ENCODE measurements at places on chromosomes 5 and 9.

DNA sequence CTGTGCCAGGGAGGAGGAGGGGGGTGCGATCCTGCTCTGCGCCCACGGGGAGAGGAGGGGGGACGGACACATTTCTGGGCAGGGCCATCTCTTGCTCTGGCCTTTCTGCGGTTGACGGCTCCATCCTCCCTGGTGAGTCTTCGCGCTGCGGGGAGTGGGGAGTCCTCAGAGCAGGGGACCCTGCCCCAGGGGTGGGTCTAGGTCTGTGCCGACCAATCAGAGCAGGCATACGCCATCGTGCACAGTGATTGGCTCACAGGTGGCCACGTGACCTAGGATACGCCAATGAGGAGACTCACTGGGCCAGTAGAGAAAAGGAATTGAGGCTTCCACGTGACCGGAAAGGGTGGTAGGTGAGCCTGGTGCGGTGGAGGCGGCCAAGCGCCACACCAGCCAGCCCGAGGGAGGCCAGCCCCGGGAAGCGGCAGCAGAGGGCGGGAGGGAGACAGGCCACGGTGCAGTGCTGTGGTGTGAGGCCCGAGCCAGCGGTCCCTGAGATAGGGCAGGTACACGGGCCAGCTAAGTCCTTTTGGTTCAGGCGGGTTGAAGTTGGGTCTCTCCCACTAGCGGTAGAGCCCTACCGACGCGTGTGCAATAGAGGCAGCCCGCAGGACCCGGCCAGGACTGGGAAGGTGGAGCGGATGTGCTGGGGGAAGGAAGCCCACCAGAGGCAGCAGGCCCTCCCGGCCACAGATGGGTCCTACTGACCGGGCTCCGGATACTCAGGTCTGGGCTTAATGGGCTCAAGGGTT, 65.2 kb upstream of the RNF130 start:
- DNase-seq = no peak

- DNase-seq = no peak
Observed at GRCh38 chr5:74028406-74028805, 402.4 kb downstream of the ARHGEF28 start.

- DNase-seq = no peak
Observed at GRCh38 chr5:136036293-136036911, 7.6 kb downstream of the TGFBI start.

- DNase-seq = no peak
Observed at GRCh38 chr5:164115420-164115819, 610.0 kb downstream of the MAT2B start.

- no peak for DNase-seq
Observed at GRCh38 chr5:32753051-32753450, 41.9 kb downstream of the NPR3 start.

DNA sequence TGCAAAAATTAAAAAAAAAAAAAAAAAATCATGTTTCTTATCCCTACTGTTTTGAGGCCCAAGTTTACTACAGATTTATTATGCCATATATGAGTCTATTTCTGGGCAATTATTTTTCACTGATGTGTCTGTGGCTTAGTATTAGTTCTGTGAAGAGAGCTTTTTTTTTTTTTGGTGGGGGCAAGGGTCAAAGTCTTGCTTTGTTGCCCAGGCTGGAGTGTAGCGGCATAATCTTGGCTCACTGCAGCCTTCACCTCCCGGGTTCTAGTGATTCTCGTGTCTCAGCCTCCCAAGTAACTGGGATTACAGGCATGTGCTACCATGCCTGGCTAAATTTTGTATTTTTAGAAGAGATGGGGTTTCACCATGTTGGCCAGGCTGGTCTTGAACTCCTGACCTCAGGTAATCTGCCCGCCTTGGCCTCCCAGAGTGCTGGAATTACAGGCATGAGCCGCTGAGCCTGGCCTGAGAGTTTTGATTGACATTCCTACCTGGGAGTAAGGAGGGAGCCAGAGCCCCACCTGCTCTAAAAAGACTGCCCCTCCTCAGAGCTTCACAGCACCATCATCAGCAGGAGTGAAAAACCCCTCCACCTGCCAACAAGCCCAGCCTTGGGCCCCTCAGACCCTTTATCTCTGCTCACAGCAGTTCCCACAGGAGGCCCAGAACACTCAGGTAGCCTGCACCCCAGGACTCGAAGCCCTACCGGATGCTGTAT, 36.1 kb upstream of the JADE2 start:
- DNase-seq = no peak

- no peak for DNase-seq
Observed at GRCh38 chr9:105055917-105056316, 128.0 kb upstream of the ABCA1 start.

DNA sequence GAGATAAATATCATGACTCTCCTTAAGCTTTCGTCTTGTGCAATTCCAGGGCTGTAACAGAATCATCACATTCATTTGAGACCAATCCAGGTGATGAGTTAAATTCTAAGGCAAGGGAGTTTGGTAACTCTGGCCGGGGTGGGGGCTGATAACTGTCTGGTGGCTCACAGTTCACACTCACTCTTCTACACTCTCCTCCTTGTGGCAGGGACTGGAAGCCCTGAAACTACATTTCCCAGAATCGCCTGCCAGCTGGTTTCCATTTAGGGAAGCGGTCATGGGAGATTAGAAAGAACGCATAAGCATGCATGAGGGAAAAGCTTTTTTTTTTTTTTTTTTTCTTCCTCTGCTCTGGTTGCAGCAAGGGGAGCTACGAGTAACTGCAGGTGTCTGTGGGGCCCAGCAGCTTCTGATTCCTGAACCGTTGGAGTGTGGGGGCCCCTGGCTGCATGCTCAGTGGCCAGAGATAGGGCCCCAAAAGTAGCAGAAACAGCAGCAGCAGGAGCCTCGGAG, 154.8 kb upstream of the TBC1D2 start:
- no peak for DNase-seq

- no peak for DNase-seq
Observed at GRCh38 chr9:105475302-105475701, 27.5 kb downstream of the FSD1L start.

DNA sequence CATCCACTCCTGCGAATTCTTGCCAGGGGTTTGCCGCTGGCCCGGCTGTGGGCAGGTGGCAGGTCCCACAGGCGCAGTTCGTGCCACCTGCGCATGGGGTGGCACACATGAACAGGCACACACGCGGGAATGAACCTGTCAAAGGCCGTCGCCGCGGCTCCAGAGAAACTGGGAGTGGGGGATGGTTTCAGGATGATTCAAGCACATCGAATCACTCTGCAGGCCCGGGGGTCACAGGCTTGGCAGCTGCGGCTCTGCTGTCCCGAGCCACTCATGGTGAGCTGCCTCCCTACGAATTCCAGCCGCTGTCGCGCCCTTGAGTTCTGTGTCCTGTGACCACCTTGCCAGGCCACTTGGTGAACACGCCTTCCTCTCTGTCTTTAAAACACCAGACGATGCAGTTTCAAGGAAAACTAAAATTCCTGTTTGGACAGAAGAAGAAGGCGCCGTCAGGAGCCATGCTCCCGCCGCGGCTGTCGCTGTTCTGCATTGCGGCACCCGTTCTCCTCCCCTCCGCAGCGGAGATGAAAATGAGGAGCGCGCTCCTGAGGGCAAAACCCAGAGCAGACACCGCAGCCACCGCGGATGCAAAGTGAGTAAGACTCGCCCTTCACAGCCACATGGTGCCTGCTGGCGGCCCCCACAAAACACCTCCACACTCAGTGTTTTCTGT, 15.4 kb upstream of the EXOC3 start:
- no peak for DNase-seq

- no peak for DNase-seq
Observed at GRCh38 chr5:65866837-65867521, 59.4 kb upstream of the ERBIN start.
